ENCODE measurements at places on chromosomes 16 and 17. TPM values are rescaled to one million over a fixed set of nuclear protein-coding genes. Genes with fewer than 3 reads are reported as not detected.

- DNase-seq: no peak
Measured at GRCh38 chr16:29687755-29688154, 8.8 kb downstream of the QPRT start.

DNA sequence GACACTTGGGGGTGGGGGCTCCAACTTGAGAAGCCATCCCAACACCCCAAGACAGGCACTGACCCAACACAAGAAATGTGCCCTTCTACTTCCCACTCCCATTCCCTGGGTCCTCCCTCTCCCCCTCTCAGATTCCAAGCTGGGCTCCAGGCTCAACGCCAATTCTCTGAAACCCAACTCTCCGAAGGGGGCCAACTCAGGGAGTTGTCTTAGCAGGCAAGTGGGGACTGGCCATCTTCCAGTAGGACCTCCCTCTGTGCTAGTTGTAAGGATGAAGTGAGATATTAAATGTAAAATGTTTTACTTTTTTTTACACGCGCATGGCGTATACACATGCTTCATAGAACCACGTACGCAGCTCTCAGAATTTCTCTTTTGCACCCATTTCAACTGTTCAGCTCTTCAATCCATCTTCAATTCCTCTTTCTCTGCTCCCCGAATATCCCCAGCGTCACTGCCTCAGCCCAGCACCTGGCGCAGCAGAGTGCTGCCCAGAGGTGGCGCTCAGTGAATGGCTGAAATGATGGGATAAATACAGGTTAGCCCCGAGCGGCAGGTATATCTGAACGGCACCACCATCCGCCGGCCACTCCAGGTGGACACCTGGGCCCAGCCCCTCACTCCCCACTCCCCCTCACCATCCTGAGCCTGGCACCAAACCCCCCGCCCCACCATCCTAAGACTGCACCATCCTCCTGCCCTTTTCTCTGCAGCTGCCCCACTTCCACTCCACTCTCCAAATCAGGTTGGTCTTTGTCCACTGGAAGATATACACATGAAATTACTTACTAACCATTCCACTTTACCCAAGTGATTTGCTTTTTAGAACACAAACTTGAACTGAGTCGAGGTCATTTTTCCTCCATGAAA, 43.9 kb upstream of the TNRC6C start:
- no peak for DNase-seq

- DNase-seq: no peak
Measured at GRCh38 chr16:72837846-72838585, 209.9 kb downstream of the ZFHX3 start.

GRCh38 chr16:88363239-88363891, 19.4 kb upstream of the ZNF469 start:
- no peak for DNase-seq

Gene SOCS3
- total RNA-seq: 48.4 TPM

Gene COIL
- 23.1 TPM for total RNA-seq

Gene TBC1D3K
- total RNA-seq: 0.37 TPM

DNA sequence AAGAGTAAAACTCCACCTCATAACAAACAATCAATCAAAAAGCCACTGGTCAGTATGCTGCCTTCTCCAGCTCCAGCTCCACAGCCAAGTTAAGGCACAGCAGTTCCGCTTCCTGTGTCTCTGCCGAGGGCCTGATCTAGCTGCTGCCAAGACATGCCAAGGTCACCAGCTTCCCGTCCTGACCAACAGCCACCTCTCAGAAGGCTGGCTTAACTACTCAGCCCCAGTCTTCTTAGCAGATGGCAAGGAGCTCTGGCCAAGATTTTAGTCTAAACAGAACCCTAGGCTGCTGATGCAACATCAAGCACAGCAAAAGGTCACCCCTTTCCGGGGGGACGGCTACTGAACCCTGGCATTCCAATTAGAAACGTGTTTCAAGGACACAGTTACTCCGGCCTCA, 17.7 kb upstream of the MNT start:
- DNase-seq: no peak

- no peak for DNase-seq
Measured at GRCh38 chr17:72053449-72053848, 67.4 kb upstream of the SOX9 start.

- no peak for DNase-seq
Measured at GRCh38 chr17:10109146-10109545, 89.3 kb downstream of the GAS7 start.

- peak; percentile 71 for DNase-seq
Measured at GRCh38 chr16:85536073-85536410, 77.1 kb upstream of the GSE1 start.

Gene TLK2
- 14.6 TPM for total RNA-seq

GRCh38 chr16:29030086-29030840, 45.4 kb downstream of the LAT start:
- no peak for DNase-seq

- no peak for DNase-seq
Measured at GRCh38 chr17:19705771-19706770, 10.3 kb downstream of the SLC47A2 start.

Gene CHST5
- total RNA-seq: 2.3 TPM

DNA sequence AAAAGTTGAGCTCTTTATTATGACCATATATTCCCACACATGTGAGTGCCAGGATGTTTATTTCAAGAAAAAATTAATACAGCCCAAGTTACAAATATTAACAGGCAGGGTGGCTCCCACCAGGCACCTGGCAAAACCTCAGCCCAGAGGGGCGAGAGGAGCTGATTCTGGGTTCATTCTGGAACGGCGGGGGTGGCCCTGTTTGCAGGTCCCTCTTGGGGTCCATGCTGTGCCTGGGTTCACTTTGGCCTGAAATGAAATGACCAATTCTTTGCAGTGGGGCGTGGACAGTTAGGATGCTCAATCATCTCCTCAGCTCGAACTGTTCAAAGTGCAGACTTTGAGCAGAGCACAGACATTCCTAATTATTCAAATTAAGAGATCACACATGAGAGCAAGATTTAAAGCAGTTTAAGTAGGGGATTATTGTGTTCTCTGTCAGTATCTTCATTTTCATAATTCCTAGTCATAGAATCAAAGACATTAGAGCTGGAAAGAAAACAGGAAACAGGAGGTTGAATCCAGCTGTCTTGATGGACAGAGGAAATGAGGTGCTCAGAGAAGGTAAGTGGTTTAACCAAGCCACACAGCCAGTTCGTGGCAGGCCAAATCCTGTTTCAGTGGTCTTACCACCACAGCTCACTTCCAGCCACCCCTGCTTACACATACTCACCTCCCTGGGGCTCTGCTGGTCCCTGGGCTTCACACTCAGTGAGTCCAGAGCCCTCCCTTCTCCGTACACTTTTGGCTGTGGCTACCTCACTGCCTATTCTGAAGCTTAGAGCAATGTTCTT, 363.9 kb upstream of the TNRC6C start:
- DNase-seq: no peak

GRCh38 chr17:16439303-16439791, 24.0 kb downstream of the TRPV2 start:
- no peak for DNase-seq

- no peak for DNase-seq
Measured at GRCh38 chr17:50806141-50806643, 29.2 kb upstream of the WFIKKN2 start.

Measured in stomach (tissue), 19 donors.